HEK293T (cell line): ENCODE measurements at places on chromosomes 4 and X.

GRCh38 chrX:15714529-15714928, 23.5 kb upstream of the CA5B start:
- no peak for DNase-seq

- DNase-seq: peak; percentile 21
These were observed 274.4 kb downstream of the DCTD start for GRCh38 chr4:182642831-182643230.

DNA sequence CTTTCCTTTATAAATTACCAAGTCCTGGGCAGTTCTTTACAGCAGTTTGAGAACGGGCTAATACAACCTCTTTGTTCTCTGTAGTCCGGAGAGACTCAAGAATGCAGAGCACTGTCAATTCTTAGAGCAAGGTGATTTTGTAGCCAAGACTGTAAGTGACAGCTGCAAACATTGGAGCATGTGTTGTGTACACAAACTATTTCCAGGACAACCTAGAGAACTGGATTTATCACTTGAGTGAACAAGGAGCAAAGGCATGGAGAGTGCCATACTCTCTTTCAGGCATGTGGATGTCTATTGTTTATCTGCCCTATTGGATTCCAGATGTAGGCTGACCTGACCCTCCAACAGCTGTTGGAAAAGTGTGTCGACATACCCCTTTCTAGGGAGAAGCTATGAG, 153.9 kb downstream of the SPANXN3 start:
- no peak for DNase-seq

DNA sequence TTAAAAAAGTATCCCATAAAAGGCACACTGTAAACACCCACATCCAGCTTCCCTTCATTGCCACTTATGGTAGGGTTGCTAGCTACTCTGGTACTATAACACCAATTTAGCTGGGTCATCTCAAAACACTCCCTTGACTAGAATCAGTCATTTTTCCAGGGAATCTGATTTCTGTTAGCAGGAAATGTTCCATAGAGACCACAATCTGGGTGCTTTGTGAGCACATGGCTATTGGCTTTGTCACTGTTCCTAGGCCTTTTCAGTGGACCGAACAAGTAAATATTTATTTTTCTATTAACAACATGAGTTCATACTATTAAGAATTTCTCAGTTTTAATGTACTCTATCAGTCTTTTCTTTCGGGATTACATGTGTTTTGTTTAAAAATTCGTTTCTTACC, 404.7 kb upstream of the GNPDA2 start:
- DNase-seq: no peak
